Spleen (tissue), 13 donors: ENCODE measurements at places on chromosomes 12 and 14. TPM values are rescaled to one million over a fixed set of nuclear protein-coding genes. Genes with fewer than 3 reads are reported as not detected.
A peak's percentile ranks its signal among the peaks of the same experiment; 100 is the strongest.

DNA sequence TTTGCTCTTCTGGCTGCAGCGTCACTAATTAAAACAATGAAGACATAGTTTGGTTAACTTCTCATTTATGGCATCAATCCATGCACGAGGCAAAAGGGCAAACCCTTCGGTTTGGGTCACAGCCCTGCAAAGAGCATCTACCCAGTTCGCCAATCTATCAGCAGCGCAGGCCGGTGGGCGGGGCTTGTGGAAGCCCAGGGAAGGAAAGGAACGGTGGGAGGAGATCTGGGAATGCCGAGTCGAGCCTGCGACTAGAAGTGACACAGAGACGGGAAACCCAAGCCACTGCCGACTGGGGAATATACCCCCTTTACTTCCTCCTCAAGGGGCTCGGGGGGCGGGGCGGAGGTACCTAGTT, 466 bp downstream of the KICS2 start:
- H3K27me3 ChIP-seq: no peaks in the 10 kb centered on the region
- peaks cover 9% of the 10 kb centered on the region for H3K4me1 ChIP-seq
- H3K36me3 ChIP-seq: no peaks in the 10 kb centered on the region
- peak; percentile 92 for DNase-seq
- peak overlapping the region; percentile 95 for H3K27ac ChIP-seq

The CD27 gene
- 53.9 TPM for total RNA-seq

- no peak overlapping the region for H3K4me3 ChIP-seq
- peak overlapping the region; percentile 86 for H3K27ac ChIP-seq
- DNase-seq: no peak
- peaks cover 87% of the 10 kb centered on the region for H3K4me1 ChIP-seq
Measured at GRCh38 chr14:69703047-69704039, 63.6 kb upstream of the SRSF5 start.

GRCh38 chr12:32688786-32689185, 9.7 kb downstream of the DNM1L start:
- H3K27me3 ChIP-seq: no peaks in the 10 kb centered on the region
- no peak for DNase-seq
- H3K27ac ChIP-seq: no peak overlapping the region
- H3K4me1 ChIP-seq: peaks cover 12% of the 10 kb centered on the region
- H3K4me3 ChIP-seq: no peak overlapping the region

DNA sequence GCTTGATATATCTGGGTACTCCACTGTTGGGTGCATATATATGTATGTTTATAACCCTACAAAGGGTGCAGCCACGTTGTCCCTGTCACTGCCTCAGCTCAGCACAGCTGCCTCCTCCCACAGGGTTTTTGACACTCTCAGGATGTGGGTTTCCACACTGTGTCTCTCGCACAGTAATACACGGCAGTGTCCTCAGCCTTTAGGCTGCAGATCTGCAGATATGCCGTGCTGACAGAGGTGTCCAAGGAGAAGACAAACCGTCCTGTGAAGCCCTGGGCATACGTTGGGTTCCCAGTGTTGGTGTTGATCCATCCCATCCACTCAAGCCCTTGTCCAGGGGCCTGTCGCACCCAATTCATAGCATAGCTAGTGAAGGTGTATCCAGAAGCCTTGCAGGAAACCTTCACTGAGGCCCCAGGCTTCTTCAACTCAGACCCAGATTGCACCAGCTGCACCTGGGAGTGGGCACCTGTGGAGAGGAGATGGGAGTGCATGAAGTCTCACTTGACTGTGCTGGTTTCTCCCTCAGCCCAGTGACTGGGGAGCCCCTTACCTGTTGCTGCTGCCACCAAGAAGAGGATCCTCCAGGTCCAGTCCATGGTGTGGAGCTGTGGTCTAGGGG, 498.7 kb downstream of the TMEM121 start:
- no peak for DNase-seq
- no peaks in the 10 kb centered on the region for H3K4me1 ChIP-seq
- no peaks in the 10 kb centered on the region for H3K36me3 ChIP-seq
- H3K27ac ChIP-seq: no peak overlapping the region
- no peak overlapping the region for H3K4me3 ChIP-seq
- no peaks in the 10 kb centered on the region for H3K27me3 ChIP-seq
